ENCODE measurements at places on chromosomes 1 and 21. TPM values are rescaled to one million over a fixed set of nuclear protein-coding genes. Genes with fewer than 3 reads are reported as not detected.

DNA sequence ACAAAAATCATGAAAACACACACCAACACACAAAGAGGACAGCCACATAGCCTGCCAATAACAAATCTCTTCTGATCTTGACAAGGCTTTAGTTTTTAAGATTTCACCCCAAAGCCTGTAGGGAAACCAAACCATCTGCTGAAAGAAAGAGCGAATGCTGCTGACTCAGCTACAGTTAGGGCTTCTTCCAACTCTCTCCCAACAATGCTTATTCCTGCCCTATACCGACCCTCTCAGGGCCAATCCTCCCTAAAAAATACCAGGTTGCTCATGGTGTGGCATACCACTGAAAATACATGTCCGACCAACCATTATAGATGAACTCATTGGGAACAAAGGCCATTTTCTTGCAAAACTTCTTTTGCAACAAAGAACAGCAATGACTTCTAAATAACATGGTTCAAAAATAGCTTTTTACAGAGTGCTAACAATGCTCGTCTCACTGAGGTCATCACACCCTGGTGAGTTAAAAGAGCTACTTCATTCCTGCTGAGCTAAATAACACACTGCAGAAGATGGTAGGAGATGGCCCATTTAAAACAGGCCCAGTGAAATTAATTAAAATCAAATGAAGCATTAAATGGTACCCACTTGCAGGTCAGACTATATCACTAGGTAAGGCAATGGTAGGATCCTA, 86.1 kb downstream of the KIAA0319L start:
- H3K27me3 ChIP-seq, result no peaks in the 10 kb centered on the region
- H3K36me3 ChIP-seq, result peaks cover 29% of the 10 kb centered on the region
- DNase-seq, result no peak
- H3K27ac ChIP-seq, result no peak overlapping the region
- H3K4me1 ChIP-seq, result peaks cover 7% of the 10 kb centered on the region
- no peak overlapping the region for H3K4me3 ChIP-seq

- H3K27ac ChIP-seq, result no peak overlapping the region
- H3K4me3 ChIP-seq, result no peak overlapping the region
- no peak for DNase-seq
- H3K36me3 ChIP-seq, result no peaks in the 10 kb centered on the region
These were observed 242.4 kb upstream of the LYPLAL1 start for GRCh38 chr1:218931324-218931723.

The GPR3 gene
- 1.3 TPM for total RNA-seq

The FCAMR gene
- not detected for total RNA-seq
